ENCODE measurements at places on chromosomes 5 and 9.

- no peak for DNase-seq
Measured at GRCh38 chr9:98611319-98611718, 97.4 kb downstream of the GABBR2 start.

DNA sequence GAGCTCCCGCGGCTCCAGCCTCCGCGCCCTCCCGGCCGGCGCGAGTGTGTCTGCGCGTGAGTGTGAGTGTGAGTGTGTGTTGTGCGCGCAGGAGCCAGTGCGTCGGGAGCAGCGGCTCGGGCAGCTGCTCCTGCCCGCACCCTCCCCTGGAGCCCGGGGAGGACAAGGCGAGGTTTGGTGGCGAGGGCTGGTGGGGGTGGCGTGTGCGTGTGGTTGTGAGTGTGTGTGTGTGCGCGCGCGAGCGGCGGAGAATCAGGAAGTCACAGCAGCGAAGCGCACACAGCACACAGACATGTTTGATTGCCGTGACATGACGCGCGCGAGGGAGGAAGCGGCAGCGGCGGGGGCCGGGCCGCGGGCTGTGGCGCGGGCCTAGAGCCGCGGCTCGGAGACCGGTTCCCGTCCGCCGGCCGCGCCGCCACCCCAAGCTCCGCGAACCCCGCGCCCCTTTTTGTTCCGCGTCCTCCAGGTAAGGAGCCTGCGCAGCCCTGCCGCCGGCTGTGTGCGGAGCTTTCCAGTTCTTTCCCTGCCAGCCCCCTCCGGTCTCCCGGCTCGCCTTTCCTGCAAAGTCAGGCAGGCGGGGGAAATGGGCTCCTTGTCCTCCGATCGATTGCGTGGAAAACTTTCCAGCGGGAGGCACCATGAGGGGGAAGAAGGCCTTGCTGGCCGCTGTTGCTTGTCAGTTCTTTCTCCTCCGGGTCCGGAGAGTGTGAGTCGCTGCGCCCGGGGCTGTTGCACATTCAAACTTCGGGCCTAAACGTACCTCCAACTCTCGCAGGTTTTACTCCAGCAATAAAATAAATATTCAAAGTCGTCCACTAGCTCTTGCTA, 2.4 kb downstream of the SMARCA2 start:
- DNase-seq: peak; percentile 71

DNA sequence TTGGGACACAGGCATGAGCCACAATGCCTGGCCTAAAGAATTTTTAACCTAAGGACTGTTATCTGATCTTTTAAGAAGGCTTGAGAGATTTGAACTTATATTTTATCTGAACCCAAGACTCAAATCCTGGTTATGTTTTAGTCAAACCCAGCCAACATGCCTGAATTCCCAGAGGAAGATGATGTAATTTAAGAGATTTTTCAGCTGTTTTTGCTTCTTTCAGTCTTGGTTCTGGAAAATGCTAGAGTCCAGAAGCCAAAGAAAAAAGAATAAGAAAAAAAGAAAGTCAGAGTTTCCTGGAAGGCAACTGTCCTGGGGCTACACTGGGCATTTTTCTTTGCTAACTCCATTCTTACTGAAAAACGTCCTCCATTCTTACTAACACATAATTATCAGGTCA, 85.8 kb downstream of the SNX18 start:
- DNase-seq: no peak

- DNase-seq: no peak
Measured at GRCh38 chr5:85605381-85605780, 1012.4 kb upstream of the COX7C start.

- no peak for DNase-seq
Measured at GRCh38 chr9:78292026-78292425, 4.9 kb upstream of the PSAT1 start.

GRCh38 chr5:68396722-68397121, 181.2 kb downstream of the PIK3R1 start:
- DNase-seq: no peak

DNA sequence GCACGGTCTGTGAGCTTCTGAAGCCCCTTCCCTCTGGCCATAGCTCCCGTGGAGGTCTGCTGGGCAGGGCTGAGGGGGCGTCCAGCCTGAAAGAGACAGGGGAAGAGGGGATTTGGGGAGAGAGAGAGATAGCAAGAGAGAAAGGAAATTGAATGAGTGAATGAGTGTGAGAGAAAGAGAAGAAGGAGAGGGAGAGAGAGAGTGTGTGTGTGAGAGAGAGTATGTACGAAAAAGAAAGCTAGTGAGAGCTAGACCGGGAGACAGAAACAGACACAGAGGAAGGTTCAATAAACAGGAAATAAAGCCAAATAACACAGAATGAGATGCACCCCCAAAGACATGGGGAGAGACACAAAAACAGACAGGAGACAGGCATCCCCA, 37.4 kb downstream of the PAX5 start:
- no peak for DNase-seq

DNA sequence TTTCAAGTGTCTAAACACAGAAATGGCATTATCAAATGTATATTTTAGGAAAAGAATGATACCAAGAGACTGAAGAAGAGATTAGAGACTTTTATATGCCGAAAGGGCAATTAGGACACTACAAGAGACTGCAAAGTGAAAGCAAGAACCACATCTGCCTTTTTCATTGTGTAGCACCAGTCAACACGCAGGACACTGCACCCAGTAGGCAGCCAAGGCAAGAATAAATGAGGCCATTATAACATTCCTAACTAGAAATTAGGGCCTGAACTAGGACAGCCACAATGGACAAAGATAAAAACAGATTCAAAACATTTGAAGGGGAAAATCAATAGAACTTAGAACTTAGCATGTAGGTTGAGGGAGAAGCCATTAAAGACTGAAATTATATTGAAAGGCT, 10.8 kb downstream of the CETN3 start:
- no peak for DNase-seq

DNA sequence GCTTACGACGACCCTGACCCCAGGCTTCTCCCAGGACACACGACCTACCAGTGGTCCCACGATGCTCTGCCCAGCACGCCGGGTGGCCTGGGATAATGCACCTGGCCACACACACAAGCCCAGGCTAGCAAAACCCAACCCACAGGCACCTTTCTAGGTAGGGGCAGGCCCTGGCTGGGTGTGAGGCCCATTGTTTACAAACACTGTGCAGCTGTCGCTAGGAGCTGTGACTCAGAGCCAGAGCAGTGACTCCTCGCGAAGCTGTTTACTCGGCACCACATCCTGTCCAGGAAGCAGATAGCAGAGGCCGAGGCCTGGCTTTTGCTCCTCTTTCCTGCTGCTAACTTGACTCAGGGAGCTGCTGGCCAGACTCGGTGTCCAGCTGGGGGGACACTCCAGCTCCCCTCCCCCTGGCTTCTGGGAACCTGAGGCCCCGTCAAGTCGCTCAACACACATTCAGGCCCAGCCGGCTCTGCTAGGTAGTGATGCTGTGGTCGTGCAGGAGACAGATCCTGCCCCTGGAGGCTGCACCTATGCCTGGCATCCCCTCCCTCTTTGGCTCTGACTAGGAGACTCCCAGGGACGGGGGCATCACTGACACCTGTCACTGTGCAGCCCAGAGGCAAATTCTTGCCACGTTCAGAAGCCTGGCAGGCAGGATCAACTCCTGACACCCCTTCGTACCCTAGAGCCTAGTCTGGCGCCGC, 12.8 kb upstream of the RALGDS start:
- peak; percentile 46 for DNase-seq

- no peak for DNase-seq
Measured at GRCh38 chr5:66329078-66329477, 185.0 kb downstream of the SREK1 start.

DNA sequence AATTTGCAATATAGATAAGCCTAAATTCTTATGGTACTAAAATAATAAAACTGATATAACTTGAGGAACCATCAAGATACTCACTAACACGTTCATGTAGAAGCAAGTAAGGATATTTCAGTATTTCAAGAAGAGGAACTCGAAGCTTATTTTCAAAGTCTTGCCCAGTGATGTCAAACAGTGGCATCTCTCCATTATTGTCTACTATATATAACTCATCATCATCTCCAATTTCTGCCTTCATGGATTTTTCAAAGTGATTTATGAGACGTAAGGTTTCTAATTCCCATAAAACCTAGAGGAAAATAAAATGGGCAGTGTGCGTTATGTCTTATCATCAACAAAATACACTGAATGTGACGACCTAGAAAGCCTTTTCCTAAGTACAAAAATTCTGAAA, 8.6 kb downstream of the SETX start:
- DNase-seq: no peak

GRCh38 chr9:133980864-133981588, 11.1 kb downstream of the VAV2 start:
- no peak for DNase-seq

DNA sequence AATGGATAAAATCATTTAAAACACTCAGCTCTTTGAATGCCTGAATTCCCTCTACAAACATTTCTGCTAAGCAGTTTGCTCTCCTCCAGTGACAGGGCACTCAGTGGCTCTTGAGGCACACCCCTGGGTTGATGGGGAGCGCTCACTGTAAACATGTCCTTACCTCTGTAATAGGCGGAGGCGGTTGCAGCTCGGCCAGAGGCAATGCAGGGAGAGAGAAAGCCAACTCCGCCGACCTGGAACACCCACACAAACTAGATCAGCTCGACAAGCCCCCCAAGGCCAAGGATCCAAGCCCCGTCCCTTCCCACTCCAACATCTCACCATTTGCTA, 329 bp downstream of the CDC23 start:
- DNase-seq: no peak

GRCh38 chr9:133375116-133375723, 640 bp downstream of the SURF4 start:
- peak; percentile 33 for DNase-seq

DNA sequence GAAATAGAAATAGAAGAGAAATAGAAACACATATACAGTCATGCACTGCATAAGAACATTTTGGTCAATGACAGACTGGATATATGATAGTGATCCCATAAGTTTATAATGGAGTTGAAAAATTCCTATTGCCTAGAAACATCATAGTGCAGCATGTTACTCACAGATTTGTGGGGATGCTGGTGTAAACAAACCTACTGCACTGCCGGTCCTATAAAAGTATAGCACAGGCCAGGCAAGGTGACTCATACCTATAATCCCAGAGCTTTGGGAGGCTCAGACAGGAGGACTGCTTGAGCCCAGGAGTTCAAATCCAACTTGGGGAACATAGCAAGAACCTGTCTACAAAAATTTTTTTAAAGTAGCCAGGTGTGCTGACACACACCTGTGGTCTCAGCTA, 240.6 kb upstream of the MAP3K1 start:
- DNase-seq: no peak

DNA sequence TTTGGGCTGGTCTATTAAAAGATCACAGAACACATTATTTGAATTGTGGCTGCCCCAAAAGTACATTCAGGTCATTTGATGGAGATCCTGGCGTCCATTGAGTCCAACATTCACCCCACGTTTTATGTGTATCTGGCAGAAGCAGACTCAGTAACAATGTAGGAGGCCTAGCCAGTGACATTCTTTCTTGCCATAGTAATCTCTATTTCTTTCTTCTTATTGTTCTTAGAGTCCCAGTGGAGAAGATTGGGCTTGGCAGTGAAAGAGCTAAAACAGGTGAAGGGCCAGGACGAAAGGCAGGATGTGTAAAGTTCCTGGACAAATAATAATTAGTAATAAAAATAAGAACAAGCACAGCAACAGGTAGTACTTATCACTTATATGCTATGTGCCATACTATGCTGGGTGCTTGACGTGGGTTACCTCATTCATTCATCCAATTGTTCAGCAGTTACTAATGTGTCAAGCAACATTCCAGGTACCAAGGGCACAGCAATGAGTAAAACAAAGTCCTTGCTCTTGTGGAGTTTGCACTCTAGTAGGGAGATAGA, 12.6 kb upstream of the ANKH start:
- DNase-seq: no peak

GRCh38 chr5:4348423-4348822, 752.8 kb downstream of the IRX1 start:
- no peak for DNase-seq

DNA sequence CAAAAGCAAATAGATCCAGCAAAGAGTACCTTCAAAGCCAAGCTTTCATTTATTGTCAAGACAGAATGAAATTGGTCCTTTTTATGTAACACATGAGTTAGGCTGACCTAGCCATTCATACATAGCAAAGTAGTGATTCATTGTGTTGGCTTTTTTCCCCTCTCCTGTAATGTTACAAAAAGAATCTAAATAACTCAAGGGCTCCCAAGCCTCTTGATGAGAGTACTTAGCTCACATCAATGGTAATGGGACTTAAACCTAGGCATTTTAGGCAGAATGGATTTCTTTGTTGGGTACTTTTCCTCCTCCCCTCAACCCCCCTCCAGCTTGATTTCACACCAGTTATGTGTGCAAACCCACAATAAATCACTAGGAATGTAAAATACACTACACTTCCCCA, 123.7 kb downstream of the EBF1 start:
- DNase-seq: no peak

DNA sequence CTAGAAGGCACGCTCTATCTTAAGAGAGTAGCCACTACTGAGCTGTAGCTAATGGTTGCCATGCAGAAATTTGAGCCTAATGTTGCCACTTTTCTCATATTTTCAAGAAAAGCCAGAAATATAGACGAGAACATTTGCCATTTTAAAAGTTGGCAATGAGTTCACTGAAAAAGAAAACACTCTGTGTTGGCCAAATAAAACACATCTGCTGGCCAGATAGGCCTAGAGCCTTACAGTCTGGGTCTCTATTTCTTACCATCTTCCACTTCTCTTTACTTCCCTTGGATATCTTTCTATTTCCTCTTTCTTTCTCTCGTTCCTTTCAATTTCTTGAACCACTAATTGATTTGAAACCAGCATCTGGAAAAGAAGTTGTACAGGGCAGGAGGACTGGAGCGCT, 36.6 kb upstream of the VCAN start:
- no peak for DNase-seq

- no peak for DNase-seq
Measured at GRCh38 chr5:102196481-102196880, 99.6 kb downstream of the SLCO4C1 start.

- no peak for DNase-seq
Measured at GRCh38 chr9:78023003-78023741, 8.4 kb downstream of the GNAQ start.

- no peak for DNase-seq
Measured at GRCh38 chr5:178463321-178464155, 126.7 kb downstream of the COL23A1 start.

- no peak for DNase-seq
Measured at GRCh38 chr5:56278335-56278753, 45.2 kb upstream of the ANKRD55 start.

- no peak for DNase-seq
Measured at GRCh38 chr9:38638881-38639576, 18.6 kb upstream of the ANKRD18A start.

DNA sequence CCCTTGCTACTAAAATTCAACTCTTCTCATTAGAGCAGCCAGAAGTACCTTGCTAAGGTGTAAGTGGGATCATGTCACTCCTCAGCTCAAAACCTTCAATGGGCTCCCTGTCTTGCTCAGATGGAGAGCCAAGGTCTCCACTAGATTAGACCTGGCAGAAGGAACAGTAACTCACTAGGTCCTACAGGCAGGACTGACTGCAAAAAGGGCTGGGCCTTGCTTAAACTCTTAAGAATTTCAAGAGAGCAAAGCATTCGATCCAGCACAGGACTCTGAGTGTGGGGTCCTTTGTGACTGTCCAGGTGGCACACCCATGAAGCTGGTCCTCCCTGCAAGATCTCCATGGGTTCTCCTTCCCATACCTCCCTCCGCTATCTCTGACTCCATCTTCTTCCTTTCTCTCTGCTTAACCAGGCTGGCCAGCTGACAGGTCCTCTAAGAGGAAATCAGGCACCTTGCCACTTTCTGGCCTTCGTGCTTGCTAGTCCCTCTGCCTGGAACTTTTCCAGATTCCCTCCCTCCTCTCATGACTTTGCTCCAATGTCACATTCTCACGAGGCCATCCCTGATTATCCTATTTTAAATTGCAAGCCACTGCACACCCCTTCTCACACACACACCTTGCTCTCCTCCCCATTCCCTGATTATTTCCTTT, 70.2 kb downstream of the BASP1 start:
- DNase-seq: no peak

Data from activated gamma-delta T cell (primary cell).